ENCODE measurements at places on chromosomes 6 and 20. TPM values are rescaled to one million over a fixed set of nuclear protein-coding genes. Genes with fewer than 3 reads are reported as not detected.
A peak's percentile ranks its signal among the peaks of the same experiment; 100 is the strongest.

SLC17A2 gene
- not detected for total RNA-seq

LAMP5 gene
- not detected for total RNA-seq

PRPH2 gene
- 1.1 TPM for total RNA-seq

NR2E1 gene
- total RNA-seq, result not detected

- DNase-seq, result no peak
These were observed 13.7 kb upstream of the COL19A1 start for GRCh38 chr6:69852706-69853105.

DNA sequence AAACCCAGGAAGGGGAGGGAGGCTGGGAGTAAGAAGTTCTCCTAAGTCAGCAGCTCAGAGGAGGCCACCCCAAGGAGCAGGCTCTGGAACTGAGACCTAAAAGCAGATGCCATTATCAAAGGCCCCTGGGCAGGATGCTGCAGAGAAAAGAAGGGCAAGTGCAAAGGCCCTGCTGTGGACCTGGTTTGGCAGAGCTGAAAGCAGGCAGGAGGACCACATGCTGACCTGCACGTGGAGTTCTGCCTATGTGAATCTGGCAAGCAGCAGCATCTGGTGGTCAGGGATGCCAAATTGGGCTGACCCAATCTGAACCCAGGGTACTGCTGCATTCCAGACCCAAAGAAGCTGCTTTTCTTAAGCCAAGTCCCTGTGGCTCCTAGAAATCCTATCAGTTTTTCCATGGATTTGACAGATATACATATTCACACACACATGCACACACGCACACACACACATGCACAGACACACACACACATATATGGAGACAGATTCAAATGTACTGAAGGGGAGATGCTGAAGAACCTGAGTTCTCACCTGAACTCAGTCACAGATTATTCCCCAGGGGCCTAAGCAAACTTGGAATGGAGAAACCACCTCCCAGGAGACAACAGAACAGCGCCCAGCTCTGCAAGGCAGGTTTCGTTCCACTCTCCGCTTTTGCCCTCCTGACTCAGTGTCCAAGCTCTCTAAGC, 119.9 kb downstream of the FOXA2 start:
- DNase-seq, result no peak

DNA sequence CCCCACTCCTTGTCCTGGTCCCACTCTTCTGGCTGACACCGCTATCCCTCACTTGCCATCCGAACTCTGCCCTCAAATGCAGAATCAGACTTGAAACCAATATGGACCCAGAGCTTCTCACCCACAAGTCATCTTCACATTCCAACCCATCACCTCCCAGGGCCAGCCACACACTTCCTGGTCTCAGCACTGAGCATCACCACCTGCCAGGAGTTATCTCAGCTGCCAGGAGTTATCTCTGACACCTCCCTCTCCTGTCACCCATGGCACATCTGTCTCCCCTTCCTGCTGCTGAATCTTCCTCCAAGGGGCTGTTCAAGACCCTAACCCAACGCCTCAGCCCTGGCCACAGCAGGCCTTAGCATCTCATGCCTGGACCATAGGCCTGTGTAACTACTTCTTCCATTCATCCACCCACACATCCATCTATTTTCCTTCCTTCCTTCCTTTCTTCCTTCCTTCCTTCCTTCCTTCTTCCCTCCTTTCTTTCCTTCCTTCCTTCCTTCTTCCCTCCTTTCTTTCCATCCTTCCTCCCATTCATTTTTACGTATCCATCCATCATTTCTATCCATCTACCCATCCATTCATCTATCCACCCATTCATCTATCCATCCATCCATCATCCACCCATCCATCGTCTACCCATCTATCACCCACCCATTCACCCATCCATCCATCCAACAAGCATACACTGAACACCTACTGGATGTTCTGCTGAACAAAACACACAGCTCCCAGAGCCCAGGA, 74.6 kb upstream of the NNAT start:
- no peak for DNase-seq

GRCh38 chr6:25237579-25237978, 41.6 kb upstream of the CARMIL1 start:
- DNase-seq, result no peak

GRCh38 chr6:2793534-2794151, 28.4 kb downstream of the WRNIP1 start:
- no peak for DNase-seq

DNA sequence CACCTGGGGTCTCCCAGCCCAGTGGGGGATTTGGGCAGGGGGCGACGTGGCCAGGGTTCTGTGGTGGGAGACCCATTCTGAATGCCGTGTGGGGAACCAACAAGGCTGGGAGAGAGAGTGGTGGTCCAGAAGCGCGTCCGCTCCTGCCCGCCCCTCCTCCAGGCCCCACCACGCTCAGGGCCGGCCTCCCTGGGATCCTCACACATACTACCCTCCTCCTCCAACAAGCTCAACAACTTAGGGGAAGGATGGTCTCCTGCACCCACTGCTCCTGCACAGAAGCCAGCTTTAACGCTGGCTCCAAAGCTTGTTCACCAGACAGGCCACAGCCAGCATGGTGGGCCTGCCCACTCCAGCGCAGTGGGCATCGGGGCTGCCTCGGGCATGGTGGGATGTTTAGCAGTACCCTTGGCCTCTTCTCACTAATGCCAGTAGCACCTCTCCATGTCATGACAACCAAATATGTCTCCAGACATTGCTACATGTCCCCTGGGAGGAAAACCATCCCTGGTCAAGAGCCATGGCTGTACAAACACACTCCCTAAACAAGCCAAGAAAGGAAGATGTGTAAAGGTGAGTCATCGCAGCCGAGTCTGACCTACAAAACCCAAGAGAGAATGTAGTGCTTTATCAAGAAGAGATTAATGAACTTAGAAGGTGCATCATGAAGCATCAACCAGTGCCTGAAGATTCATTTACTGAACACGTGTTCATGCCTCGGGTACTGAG, 75.7 kb downstream of the BMP7 start:
- no peak for DNase-seq

- DNase-seq, result no peak
These were observed 21.2 kb upstream of the VSTM2L start for GRCh38 chr20:37881601-37882343.

- no peak for DNase-seq
These were observed 34.9 kb downstream of the CD40 start for GRCh38 chr20:46152824-46153586.

- no peak for DNase-seq
These were observed 170.2 kb upstream of the ZNF217 start for GRCh38 chr20:53763707-53764414.

DNA sequence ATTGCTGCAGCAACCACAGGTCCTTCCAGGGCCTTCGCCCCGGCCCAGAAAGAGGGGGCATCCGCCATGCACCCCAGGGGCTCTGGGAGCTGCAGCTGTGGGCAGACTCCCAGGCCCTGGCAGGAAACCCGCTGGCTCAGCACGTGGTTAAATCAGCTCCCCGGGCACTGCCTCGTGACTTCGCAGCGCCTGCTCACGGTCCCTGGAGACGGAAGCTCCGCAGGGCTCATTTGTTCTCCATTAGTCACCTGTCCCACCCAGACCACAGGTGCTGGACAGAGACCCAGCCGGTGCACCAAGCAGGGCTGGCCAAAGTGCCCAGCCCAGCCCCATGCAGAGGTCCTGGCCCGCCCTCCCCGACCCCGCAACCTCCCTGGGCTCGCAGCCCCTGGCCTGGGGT, 14.7 kb downstream of the KCNQ2 start:
- DNase-seq, result peak; percentile 54

DNA sequence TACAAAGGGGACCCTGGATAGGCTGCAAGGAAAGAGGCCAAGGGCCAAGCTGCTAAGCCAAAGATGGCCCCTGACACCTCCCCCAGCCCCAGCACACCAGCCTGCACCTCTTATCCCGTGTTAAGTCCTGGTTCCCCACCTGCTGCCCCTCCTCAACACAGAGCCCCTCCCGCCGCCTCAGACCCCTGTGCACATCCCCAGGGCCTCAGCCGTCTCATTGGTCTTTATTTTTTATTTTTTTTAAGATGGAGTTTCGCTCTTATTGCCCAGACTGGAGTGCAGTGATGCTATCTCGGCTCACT, 37.1 kb upstream of the MDFI start:
- no peak for DNase-seq
